ENCODE measurements at places on chromosomes 7 and 10. TPM values are rescaled to one million over a fixed set of nuclear protein-coding genes. Genes with fewer than 3 reads are reported as not detected.

Gene FAM25C
- not detected for polyA plus RNA-seq

Gene KIAA1549
- polyA plus RNA-seq: not detected

Gene LEP
- not detected for polyA plus RNA-seq

Gene SKIDA1
- polyA plus RNA-seq: not detected

Gene PTPRN2
- polyA plus RNA-seq: 1.6 TPM

Gene MOGAT3
- not detected for polyA plus RNA-seq

Gene ZNF394
- 53.3 TPM for polyA plus RNA-seq

Gene GTPBP10
- polyA plus RNA-seq: 35.7 TPM

Gene CRTAC1
- not detected for polyA plus RNA-seq

Gene BTBD16
- polyA plus RNA-seq: not detected

Gene LRRC18
- 0.58 TPM for polyA plus RNA-seq

Gene NXPH1
- polyA plus RNA-seq: not detected

Gene PRRT4
- polyA plus RNA-seq: 0.21 TPM

Gene HOXA6
- polyA plus RNA-seq: 0.39 TPM

Gene PTPRZ1
- not detected for polyA plus RNA-seq

Gene PRR15
- not detected for polyA plus RNA-seq

Gene ARL4A
- polyA plus RNA-seq: 114 TPM

Gene ARL3
- polyA plus RNA-seq: 3.8 TPM

Gene SFMBT2
- 1.6 TPM for polyA plus RNA-seq

Gene LIPJ
- polyA plus RNA-seq: not detected

Gene IRF5
- polyA plus RNA-seq: 132 TPM

Gene GNAT3
- polyA plus RNA-seq: not detected

Gene GIMAP4
- polyA plus RNA-seq: 16.2 TPM

Gene HOXA7
- 1.0 TPM for polyA plus RNA-seq

Gene MYO1G
- 167 TPM for polyA plus RNA-seq

Gene MPP7
- polyA plus RNA-seq: 2.3 TPM

Gene NAT16
- polyA plus RNA-seq: not detected

Gene GIMAP7
- polyA plus RNA-seq: 24.1 TPM

Gene SPDYE16
- polyA plus RNA-seq: 0.11 TPM

Gene STEAP4
- polyA plus RNA-seq: 0.09 TPM

Gene SMKR1
- 8.3 TPM for polyA plus RNA-seq

Gene CDHR3
- polyA plus RNA-seq: 0.36 TPM

Gene AKR1B1
- polyA plus RNA-seq: 125 TPM

Measured in IgD-negative memory B cell (primary cell).